ENCODE measurements at places on chromosomes 4 and X.

DNA sequence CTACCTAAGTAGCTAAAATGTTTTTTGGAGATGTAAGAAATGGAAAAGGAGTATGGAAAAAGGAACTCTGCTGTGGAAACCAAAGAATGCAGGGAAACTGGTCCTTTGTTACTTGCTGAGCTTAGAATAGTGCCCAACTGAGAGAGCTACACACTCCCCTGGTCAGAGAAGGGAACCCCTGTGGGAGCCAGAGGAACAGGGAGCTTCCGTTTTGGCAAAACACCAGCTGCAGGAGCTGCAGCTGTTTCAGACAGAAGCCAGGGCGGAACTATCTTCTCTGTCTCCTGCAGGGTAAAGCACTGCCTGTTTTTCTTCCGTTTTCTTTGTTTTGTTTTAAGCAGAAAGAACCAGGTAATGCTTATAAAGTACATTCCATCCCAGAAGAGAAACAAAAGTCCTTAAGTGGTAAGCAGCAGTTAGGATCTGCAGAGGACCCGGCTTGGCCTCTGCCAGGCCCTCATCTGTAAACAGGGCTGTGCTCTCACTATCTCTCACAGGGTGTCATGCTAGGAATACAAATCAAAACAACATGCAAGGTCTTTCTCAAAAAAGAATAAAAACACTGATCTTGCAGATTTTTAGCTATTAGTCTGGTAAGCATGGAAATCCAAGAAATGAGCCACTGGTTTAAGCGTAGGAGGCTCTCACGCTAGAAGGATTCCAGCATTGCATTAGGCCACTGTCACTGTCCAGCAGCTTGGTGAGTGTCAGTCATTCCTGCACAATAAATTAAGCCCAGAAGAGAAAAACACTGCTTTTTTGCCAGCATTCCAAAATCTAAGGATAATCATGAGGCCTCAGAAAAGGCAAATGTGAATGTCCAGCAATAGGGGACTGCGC lies 76.1 kb downstream of the CHST7 start:
- no peak for DNase-seq

GRCh38 chr4:121860121-121860520 lies 10.2 kb downstream of the BBS7 start:
- DNase-seq, result no peak

DNA sequence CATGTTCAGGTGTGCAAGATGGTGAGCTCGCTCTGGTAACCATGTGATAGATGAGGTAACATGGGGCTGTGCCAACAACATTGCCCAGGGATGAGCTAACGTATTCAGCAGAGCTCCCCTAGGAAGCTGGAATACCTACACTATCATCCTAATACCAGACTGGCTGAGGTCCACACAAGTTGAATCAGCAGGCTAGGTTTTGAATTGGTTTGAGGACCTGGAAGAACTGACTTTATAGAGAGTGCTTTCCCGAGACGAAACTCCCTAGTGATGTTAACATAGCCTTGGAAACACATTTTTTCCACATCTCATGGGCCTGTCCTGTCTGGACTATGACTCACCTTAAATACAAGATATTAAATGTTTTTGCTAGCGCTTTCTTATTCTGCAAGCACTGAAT lies 56.7 kb downstream of the IGFBP7 start:
- DNase-seq, result no peak

GRCh38 chr4:145155268-145155870 lies 25.0 kb downstream of the OTUD4 start:
- no peak for DNase-seq

- no peak for DNase-seq
These were observed 2.9 kb downstream of the ANOS1 start for GRCh38 chrX:8728932-8729535.

- DNase-seq, result no peak
These were observed 167.5 kb upstream of the USP38 start for GRCh38 chr4:143017210-143017609.

- no peak for DNase-seq
These were observed 288.3 kb upstream of the GALNTL6 start for GRCh38 chr4:171524903-171525302.

DNA sequence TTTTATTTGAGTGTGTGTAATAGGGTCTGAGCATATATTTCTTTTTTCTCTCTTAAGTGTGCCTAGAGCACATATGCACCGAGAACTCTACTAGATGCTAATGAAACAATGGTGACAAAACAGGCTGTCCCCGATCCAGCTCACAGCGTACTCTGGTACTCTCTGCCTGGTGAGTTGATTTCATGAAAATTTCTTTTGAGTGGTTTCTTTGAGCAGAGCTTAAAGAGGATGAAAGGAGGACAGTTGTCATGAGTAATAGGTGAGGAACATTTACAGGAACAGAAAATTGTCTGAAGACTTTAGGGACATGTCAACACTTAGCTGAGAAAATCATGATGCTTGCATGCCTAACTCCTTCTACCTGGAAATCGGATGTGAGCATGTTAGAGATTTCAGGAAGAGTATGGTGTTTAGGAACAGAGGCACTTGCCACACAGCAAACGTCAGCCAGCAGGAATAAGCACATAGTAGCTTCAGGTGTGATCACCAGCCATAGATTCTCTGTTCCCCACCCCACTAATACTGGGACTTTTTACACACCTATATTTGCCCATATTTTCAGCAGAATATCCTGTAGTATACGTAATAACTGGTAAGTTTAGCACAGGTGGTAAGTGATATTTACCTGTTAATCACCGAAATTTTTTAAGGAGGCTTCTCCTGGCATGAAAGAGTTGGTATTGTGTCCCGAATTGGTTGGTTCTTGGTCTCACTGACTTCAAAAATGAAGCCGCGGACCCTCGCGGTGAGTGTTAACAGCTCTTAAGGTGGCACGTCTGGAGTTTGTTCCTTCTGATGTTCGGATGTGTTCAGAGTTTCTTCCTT lies 111.1 kb downstream of the ZNF330 start:
- DNase-seq, result no peak

GRCh38 chrX:1725472-1725871 lies 110.6 kb downstream of the ASMT start:
- DNase-seq, result no peak

DNA sequence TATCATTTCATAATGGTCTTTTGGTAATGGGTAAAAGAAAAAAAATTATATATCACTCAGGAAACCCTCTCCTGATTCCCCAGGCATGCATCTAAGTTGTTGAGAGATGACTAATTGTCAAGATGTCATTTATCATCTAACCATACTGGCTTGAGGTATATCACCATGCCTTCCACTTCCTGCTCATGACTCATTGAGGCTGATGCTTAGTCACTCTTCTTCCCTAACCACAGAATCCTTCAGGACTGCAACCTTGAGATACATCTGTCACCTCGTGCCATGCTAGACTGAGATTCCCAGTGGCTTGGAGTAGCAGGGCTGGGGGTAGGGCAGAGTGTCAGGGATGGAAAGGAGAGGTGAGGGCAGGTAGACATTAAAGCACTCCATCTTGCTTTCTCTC lies 782.5 kb upstream of the INTU start:
- peak; percentile 85 for DNase-seq

DNA sequence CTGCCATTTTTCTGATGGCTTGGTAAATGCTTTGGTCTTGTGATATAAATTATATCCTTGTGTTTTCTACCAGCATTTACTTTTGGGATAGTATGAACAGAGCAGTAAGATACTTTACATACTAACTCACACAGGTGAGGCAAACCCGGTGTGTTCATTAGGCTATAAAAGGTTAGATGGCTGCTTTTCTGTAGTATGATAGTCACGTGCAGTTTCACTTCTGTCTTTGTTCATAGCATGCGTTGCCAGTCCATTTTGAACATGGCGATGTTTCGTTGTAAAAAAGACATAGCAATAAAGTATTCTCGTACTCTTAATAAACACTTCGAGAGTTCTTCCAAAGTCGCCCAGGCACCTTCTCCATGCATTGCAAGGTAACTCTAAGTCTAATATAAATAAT lies 88.4 kb downstream of the KLHL8 start:
- no peak for DNase-seq

GRCh38 chrX:139201924-139202323 lies 328.6 kb upstream of the F9 start:
- DNase-seq, result no peak

GRCh38 chr4:139672732-139673131 lies 7.1 kb downstream of the MGST2 start:
- no peak for DNase-seq

DNA sequence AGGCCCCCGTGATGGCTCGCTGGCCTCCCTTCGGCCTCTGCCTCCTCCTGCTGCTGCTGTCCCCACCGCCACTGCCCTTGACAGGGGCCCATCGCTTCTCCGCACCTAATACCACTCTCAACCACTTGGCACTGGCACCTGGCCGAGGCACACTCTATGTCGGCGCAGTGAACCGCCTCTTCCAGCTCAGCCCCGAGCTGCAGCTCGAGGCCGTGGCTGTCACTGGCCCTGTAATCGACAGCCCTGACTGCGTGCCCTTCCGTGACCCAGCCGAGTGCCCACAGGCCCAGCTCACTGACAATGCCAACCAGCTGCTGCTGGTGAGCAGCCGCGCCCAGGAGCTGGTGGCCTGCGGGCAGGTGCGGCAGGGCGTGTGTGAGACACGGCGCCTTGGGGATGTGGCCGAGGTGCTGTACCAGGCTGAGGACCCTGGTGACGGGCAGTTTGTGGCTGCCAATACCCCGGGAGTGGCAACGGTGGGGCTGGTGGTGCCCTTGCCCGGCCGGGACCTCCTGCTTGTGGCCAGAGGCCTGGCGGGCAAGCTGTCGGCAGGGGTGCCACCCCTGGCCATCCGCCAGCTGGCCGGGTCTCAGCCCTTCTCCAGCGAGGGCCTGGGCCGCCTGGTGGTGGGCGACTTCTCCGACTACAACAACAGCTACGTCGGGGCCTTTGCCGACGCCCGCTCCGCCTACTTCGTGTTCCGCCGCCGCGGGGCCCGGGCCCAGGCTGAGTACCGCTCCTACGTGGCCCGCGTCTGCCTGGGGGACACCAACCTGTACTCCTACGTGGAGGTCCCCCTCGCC lies 3.0 kb downstream of the PLXNB3 start:
- DNase-seq, result no peak

GRCh38 chr4:114653675-114654074 lies 55.1 kb downstream of the UGT8 start:
- no peak for DNase-seq

GRCh38 chr4:30536231-30536630 lies 183.9 kb upstream of the PCDH7 start:
- no peak for DNase-seq

- no peak for DNase-seq
These were observed 74.3 kb downstream of the RGS12 start for GRCh38 chr4:3366893-3367775.

GRCh38 chrX:79169484-79169883 lies 25.0 kb downstream of the GPR174 start:
- DNase-seq, result no peak

GRCh38 chrX:13043138-13043537 lies 1.3 kb downstream of the FAM9C start:
- no peak for DNase-seq

GRCh38 chr4:6354119-6354518 lies 84.5 kb downstream of the WFS1 start:
- DNase-seq, result no peak

DNA sequence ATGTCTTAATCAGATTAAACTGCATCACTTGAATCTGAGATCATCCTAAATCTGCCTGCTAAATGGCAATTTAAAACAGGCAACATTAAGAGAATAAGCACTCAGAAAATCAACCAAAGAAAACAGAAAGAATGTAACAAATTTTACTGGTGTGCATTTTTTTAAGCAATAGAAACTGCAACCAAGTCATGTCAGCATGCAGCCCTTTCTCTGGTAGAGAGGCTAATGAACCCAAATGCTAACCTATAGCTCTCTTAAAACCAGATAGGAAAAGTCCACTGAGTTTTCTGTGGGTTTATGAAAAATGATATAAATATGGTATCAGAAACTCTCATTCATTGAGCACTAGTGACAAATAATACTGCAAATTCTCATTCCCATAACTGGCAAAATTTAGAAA lies 35.6 kb downstream of the COL25A1 start:
- DNase-seq, result no peak

- peak; percentile 29 for DNase-seq
These were observed 56.5 kb upstream of the ANKRD17 start for GRCh38 chr4:73315091-73315490.

DNA sequence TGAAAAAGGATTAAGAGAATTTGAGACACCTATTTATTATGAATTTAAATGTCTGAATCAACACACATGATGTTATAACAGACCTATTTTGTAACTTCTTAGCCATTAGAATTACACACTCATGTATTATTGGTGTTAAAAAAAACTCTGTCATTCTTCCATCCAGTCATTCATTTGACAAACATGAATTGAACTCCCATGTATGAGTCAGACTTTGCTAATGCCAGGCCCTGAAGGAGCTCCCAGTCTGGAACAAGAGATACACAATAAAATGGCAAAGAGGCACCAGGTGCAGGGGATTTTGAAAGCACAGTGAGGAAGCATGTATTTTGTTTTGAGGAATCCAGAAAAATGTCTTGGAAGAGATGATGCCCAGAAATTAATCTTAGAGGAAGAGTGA lies 87.7 kb upstream of the EFHC2 start:
- DNase-seq, result no peak

- DNase-seq, result no peak
These were observed 157.4 kb downstream of the SPRY1 start for GRCh38 chr4:123553733-123554637.

DNA sequence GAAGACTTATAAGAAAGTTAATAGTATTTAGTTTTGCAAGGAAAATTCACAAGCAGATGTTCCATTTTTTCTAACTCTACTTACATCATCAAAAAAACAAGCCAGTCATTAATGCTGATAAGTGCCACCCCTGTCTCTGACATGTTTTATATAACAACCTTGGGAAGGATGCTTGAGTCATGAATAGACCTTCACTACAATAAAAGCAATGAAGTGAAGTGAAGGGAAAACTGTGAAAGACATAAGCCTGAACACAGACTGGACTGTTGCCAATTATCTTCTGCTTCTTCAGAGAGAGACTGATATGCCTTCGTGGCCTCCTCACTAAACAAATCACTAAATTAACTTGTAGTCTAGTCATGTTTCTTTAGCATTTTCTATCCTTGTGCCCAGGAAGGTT lies 353.2 kb downstream of the PDHA2 start:
- no peak for DNase-seq

- DNase-seq, result no peak
These were observed 5.8 kb downstream of the ATG4A start for GRCh38 chrX:108097380-108097779.

GRCh38 chr4:38611676-38612075 lies 52.3 kb upstream of the KLF3 start:
- no peak for DNase-seq

GRCh38 chr4:153266988-153267387 lies 62.7 kb downstream of the TRIM2 start:
- DNase-seq, result no peak

All from amniotic stem cell (primary cell).